CD4-positive, alpha-beta T cell (primary cell): ENCODE measurements at places on chromosomes 2 and 18.
A peak's percentile ranks its signal among the peaks of the same experiment; 100 is the strongest.

DNA sequence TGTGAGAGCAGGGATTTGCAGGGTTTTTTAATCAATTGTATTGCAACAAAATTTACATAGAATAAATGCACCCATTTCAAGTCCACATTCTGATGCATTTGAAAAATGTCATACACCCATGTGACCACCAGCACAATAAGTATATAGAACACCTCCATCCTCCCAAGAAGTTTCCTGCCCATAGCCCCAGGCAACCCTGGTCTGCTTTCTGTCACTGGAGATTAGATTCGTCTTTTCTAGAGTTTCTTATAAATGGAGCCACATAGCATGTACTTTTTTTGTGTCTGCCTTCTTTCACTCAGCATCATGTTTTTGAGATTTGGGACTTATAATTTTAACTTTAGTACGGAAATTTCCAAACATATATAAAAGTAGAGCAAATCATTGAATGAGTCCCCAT lies 127.2 kb upstream of the EPAS1 start:
- no peaks in the 10 kb centered on the region for H3K36me3 ChIP-seq
- DNase-seq = no peak
- H3K4me1 ChIP-seq = peaks cover 5% of the 10 kb centered on the region

- DNase-seq = no peak
- no peaks in the 10 kb centered on the region for H3K36me3 ChIP-seq
- no peak overlapping the region for H3K27ac ChIP-seq
- H3K4me1 ChIP-seq = no peaks in the 10 kb centered on the region
- H3K4me3 ChIP-seq = no peak overlapping the region
Observed at GRCh38 chr2:16330571-16330970, 335.1 kb downstream of the CYRIA start.

- no peak for DNase-seq
- H3K36me3 ChIP-seq = no peaks in the 10 kb centered on the region
Observed at GRCh38 chr2:205786976-205787375, 104.7 kb downstream of the NRP2 start.

DNA sequence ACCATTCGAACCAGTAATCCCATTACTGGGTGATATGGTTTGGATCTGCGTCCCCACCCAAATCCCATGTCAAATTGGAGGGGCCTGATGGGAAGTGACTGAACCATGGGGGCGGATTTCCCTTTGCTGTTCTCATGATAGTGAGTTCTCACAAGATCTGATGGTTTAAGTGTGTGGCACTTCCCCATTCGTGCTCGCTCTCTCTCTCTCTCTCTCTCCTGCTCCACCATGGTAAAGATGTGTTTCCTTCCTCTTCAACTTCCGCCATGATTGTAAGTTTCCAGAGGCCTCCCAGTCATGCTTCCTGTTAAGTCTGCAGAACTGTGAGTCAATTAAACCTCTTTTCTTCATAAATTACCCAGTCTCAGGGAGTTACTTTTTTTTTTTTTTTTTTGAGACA lies 62.6 kb downstream of the NBAS start:
- H3K27me3 ChIP-seq = no peaks in the 10 kb centered on the region
- no peak overlapping the region for H3K4me3 ChIP-seq
- no peak overlapping the region for H3K27ac ChIP-seq
- peaks cover 27% of the 10 kb centered on the region for H3K36me3 ChIP-seq
- no peak for DNase-seq
- no peaks in the 10 kb centered on the region for H3K4me1 ChIP-seq

- H3K27ac ChIP-seq = no peak overlapping the region
- no peaks in the 10 kb centered on the region for H3K27me3 ChIP-seq
- H3K36me3 ChIP-seq = no peaks in the 10 kb centered on the region
- H3K4me3 ChIP-seq = no peak overlapping the region
- H3K4me1 ChIP-seq = no peaks in the 10 kb centered on the region
Observed at GRCh38 chr18:35010993-35011392, 30.2 kb upstream of the MAPRE2 start.

- no peak overlapping the region for H3K27ac ChIP-seq
- no peak overlapping the region for H3K4me3 ChIP-seq
- DNase-seq = no peak
- H3K4me1 ChIP-seq = peaks cover 64% of the 10 kb centered on the region
- no peaks in the 10 kb centered on the region for H3K27me3 ChIP-seq
- no peaks in the 10 kb centered on the region for H3K36me3 ChIP-seq
Observed at GRCh38 chr2:233244818-233245217, 6.7 kb upstream of the ATG16L1 start.

DNA sequence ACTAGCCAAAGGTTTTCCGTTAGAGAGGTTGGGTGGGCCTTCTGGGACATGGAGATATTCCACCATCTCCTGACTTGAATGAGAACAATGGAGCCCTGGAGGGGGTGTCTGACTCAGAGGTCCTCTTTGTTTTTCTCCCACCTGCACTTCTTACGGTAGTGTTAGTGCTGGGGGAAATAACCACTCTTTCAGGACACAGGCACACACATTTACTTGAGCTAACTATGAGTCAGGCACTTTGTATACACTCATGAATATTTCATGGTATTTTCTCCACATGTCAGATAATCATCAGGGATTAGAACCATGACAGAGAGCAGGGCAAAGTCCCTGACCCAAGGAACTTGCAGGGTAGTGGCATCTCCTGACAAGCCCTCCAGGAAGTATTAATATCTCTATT lies 439.1 kb downstream of the TSN start:
- DNase-seq = no peak
- H3K27ac ChIP-seq = no peak overlapping the region
- H3K4me1 ChIP-seq = no peaks in the 10 kb centered on the region
- H3K36me3 ChIP-seq = no peaks in the 10 kb centered on the region
- H3K27me3 ChIP-seq = no peaks in the 10 kb centered on the region

DNA sequence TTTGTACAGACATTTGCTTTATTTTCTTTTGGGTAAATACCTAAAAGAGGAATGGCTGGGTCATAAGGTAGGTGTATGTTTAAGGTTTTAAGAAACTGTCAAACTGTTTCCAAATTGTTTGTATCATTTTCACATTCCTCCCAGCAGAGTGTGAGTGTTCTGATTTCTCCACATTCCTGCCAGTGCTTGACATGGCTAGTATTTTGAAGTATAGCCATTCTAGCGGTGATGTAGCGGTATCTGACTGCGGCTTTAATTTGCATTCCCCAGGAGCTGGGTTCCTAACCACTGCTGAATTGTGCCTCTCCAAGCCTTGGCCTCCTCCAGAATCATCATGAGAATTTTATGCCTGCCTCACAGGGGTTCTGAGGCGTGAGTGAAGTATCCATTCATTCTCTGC lies 61.8 kb upstream of the ARL4C start:
- no peaks in the 10 kb centered on the region for H3K36me3 ChIP-seq
- peaks cover 2% of the 10 kb centered on the region for H3K27me3 ChIP-seq
- H3K4me3 ChIP-seq = no peak overlapping the region

- H3K27me3 ChIP-seq = no peaks in the 10 kb centered on the region
- H3K4me3 ChIP-seq = no peak overlapping the region
- H3K36me3 ChIP-seq = no peaks in the 10 kb centered on the region
Observed at GRCh38 chr18:55494899-55495298, 93.1 kb downstream of the TCF4 start.

- no peak overlapping the region for H3K27ac ChIP-seq
- H3K4me3 ChIP-seq = no peak overlapping the region
- no peaks in the 10 kb centered on the region for H3K36me3 ChIP-seq
- H3K27me3 ChIP-seq = no peaks in the 10 kb centered on the region
- H3K4me1 ChIP-seq = no peaks in the 10 kb centered on the region
Observed at GRCh38 chr2:108315444-108315934, 26.8 kb downstream of the SULT1C2 start.

DNA sequence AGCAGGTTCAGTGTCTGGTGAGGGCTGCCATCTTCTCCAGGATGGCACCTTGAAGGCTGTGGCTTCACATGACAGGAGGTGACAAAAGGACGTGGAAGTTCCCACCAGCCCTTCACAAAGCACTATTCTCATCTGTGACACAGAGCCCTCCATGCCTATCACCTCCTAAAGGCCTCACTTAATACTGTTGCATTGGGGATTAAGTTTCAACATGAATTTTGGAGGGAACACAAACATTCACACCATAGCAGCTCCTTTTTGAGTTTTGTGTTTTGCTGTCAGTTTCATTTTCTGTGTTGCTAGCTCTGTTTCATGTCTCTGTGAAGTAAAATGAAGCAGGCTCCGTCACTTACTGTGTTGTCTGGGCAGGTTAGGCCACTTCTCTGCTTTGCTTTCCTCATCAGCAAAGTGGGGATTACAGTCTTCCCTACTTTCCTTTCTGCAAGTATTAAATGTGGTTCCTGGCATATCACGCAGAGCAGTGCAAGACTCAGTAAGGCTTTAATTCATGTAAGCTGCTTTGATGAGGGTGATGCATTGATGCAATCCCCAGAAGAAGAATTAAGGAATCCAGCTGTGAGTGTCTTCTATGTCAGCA lies 31.6 kb downstream of the LIMS1 start:
- no peak overlapping the region for H3K4me3 ChIP-seq
- no peaks in the 10 kb centered on the region for H3K36me3 ChIP-seq
- DNase-seq = no peak
- H3K27ac ChIP-seq = no peak overlapping the region

- no peak overlapping the region for H3K4me3 ChIP-seq
- no peaks in the 10 kb centered on the region for H3K4me1 ChIP-seq
- no peaks in the 10 kb centered on the region for H3K27me3 ChIP-seq
- no peaks in the 10 kb centered on the region for H3K36me3 ChIP-seq
- no peak overlapping the region for H3K27ac ChIP-seq
Observed at GRCh38 chr2:183840061-183840584, 715.9 kb downstream of the NUP35 start.

DNA sequence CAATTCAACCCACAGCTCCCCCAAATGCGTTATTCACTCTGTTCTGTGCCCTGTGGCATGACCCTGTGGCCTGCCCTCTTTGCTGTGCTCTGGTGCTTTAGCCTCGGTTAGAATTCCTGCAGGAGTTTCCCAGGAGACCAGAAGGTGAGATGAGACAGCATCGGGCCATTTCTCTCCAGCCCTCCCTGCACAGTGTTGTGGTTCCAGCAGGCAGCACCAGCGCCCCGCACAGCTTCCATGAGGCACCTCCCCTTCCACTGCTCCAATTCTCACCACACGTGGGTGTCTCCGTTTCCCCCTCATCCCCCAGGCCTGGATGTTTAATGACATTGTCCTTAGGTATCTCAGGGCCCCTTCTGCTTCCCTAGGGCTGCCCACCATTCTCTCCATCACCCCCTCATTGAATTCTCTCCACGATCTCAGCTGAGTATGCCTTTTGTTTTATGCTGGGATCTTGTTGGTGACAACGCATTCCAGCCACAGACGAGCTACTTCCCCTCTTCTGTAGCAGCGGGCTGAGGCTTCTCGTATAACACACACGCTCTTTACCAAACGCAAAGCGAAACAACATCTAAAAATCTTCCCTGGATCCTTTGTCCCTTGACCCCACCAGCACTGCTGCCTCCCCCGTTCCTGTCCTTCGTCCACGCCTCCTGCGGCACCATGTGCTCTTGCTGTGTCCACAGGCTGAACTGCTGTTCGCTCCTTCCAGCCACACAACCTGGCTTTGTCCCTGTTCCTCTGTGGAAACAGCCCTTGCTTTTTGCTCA lies 35.1 kb downstream of the ACKR3 start:
- DNase-seq = no peak
- H3K36me3 ChIP-seq = no peaks in the 10 kb centered on the region
- H3K27ac ChIP-seq = no peak overlapping the region
- H3K4me3 ChIP-seq = no peak overlapping the region
- no peaks in the 10 kb centered on the region for H3K27me3 ChIP-seq

DNA sequence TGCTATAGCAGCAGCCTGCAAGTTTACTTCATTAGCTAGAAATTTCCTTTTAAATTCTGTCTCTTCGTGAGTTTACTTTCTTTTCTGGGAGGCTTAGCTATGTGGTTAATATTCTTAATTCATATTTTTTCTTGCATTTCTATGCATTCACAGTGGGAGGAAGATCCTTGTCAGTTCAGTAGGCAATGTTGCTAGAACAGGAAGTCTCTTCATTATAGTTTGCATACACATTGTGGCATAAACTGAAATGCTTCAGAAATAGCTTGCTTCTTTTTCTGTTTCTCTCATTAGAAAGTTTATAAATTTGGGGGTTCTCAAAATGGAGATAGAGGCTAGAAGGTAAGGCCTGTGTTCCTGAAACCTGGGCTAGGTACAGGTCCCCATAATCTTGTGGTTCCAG lies 8.1 kb upstream of the ARHGAP15 start:
- no peaks in the 10 kb centered on the region for H3K36me3 ChIP-seq
- peaks cover 25% of the 10 kb centered on the region for H3K4me1 ChIP-seq
- H3K4me3 ChIP-seq = no peak overlapping the region
- no peaks in the 10 kb centered on the region for H3K27me3 ChIP-seq

- H3K4me3 ChIP-seq = no peak overlapping the region
- no peaks in the 10 kb centered on the region for H3K4me1 ChIP-seq
- H3K27ac ChIP-seq = no peak overlapping the region
Observed at GRCh38 chr2:63926815-63927214, 85.1 kb downstream of the UGP2 start.

DNA sequence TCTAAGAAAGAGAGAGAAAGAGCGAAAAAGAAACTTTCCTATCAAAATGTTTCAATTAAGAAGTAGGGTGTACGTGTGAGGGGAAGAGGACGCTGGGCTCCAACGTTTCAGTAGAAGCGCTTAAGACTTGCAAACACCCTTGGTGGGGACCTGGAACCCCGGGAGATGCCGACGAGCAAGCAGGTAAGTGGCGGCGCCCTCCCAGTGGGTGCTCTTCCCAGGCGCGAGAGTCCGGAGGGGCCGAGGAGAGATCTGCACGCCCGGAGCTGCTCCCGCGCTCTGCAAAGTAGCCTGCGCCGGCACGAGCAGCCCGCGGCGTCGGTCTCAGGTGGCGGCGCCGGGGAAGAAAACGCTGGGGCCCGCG lies 678 bp upstream of the OTX1 start:
- peak overlapping the region; percentile 32 for H3K4me3 ChIP-seq
- H3K4me1 ChIP-seq = peaks cover 71% of the 10 kb centered on the region
- no peak for DNase-seq
- no peaks in the 10 kb centered on the region for H3K36me3 ChIP-seq

- H3K27ac ChIP-seq = no peak overlapping the region
- H3K4me1 ChIP-seq = no peaks in the 10 kb centered on the region
- H3K4me3 ChIP-seq = no peak overlapping the region
Observed at GRCh38 chr2:58106896-58107295, 60.3 kb downstream of the VRK2 start.

GRCh38 chr2:129181433-129181832 lies 798.0 kb upstream of the RAB6C start:
- DNase-seq = no peak
- no peaks in the 10 kb centered on the region for H3K4me1 ChIP-seq
- no peak overlapping the region for H3K27ac ChIP-seq
- H3K27me3 ChIP-seq = no peaks in the 10 kb centered on the region
- H3K4me3 ChIP-seq = no peak overlapping the region

GRCh38 chr2:239774933-239775622 lies 250.1 kb downstream of the NDUFA10 start:
- H3K27me3 ChIP-seq = no peaks in the 10 kb centered on the region
- H3K4me3 ChIP-seq = no peak overlapping the region
- DNase-seq = no peak

GRCh38 chr2:86661333-86661732 lies 37.7 kb upstream of the RNF103 start:
- H3K36me3 ChIP-seq = no peaks in the 10 kb centered on the region
- no peak for DNase-seq
- H3K27ac ChIP-seq = no peak overlapping the region
- H3K27me3 ChIP-seq = no peaks in the 10 kb centered on the region

GRCh38 chr2:241898463-241899270 lies 29.1 kb downstream of the RTP5 start:
- peaks cover 3% of the 10 kb centered on the region for H3K36me3 ChIP-seq
- no peak for DNase-seq
- H3K4me3 ChIP-seq = no peak overlapping the region
- no peaks in the 10 kb centered on the region for H3K27me3 ChIP-seq

GRCh38 chr2:167132906-167133555 lies 244.8 kb downstream of the XIRP2 start:
- H3K4me1 ChIP-seq = no peaks in the 10 kb centered on the region
- H3K27me3 ChIP-seq = no peaks in the 10 kb centered on the region
- DNase-seq = no peak
- H3K36me3 ChIP-seq = no peaks in the 10 kb centered on the region
